ENCODE measurements at places on chromosomes 11 and 22.

GRCh38 chr22:49961005-49961600 lies 531 bp downstream of the PIM3 start:
- DNase-seq, result peak; percentile 34

GRCh38 chr11:27406498-27407354 lies 43.7 kb upstream of the CCDC34 start:
- no peak for DNase-seq

DNA sequence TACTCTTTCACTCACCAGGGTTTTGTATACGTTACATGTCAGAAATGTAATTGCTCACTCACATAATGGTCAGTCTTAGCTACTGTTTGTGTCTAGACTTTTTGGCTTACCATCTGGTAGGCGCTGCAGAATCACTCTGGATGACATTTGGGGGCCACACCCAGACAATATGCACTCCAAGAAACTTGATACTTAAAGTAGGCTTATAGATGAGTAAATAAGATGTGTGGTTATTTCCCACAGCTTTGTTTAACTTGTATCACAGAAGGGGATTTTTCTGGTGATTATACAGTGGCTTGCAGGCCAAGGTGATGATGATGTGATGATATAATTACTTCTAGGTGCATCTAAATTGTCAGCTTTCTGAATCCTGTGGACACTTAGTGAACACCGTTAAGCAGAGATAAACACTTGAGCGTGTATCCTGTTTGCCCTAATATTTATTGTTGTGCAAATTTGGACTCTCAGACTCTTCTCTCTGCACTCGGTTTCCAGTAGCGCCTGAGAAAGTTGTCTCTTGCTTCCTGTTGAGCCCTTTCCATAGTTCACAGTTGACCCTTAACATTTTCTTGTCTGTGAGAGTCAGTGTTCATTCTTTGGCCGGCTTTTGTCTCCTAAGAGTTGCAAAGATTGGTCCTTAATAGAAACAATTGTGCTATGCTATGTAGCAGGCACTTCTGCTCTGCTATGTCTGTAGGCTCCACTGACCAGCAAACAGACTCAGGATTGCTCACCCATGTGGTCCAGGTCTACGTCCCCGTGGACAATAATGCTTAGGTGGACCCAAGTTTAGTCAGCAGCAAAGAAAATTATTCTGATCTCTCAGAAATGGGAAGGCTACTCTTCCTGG lies 89.3 kb downstream of the PRR5L start:
- no peak for DNase-seq

GRCh38 chr11:87972133-87972532 lies 203.1 kb downstream of the RAB38 start:
- no peak for DNase-seq

GRCh38 chr11:128349650-128350299 lies 237.6 kb downstream of the ETS1 start:
- no peak for DNase-seq

- no peak for DNase-seq
Observed at GRCh38 chr22:30140414-30140813, 60.1 kb downstream of the HORMAD2 start.

GRCh38 chr11:71301858-71302533 lies 49.6 kb upstream of the SHANK2 start:
- DNase-seq, result no peak

- DNase-seq, result no peak
Observed at GRCh38 chr11:120137611-120138521, at the start of gene TRIM29. Gene TRIM29 (minus strand): TSS chr11:120138113. CDS start chr11:120138031, 82 bp downstream.

DNA sequence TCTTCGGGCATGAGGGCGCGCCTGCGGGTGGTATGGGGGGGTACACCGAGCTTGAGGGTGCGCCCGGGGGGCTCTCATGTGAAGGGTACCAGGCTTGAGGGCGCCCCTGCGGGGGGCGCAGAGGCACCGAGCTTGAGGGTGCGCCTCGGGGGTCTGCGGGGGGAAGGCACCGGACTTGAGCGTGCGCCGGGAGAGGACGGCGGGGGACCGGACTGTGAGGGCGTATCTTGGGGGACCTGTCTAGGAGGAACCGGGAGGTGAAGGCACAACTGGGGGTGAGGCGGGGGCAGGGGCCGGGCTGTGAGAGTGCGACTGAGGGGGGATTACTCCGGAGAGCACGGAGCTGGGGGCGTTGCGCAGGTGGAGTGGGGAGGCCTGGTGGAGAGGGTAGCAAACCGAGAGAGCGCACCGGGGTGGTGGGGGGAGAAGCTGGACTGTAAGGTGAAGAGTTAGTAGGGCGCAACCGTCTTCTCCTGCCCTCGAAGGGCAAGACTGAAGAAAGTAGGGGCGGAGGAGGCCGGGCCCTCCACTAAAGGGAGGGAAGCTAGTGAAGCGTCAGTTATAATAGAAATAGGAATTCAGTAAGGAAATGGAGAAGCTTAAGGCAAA lies 1.1 kb upstream of the DDX6 start:
- peak; percentile 19 for DNase-seq

GRCh38 chr11:2306877-2307500 lies 5.2 kb downstream of the TSPAN32 start:
- DNase-seq, result no peak

DNA sequence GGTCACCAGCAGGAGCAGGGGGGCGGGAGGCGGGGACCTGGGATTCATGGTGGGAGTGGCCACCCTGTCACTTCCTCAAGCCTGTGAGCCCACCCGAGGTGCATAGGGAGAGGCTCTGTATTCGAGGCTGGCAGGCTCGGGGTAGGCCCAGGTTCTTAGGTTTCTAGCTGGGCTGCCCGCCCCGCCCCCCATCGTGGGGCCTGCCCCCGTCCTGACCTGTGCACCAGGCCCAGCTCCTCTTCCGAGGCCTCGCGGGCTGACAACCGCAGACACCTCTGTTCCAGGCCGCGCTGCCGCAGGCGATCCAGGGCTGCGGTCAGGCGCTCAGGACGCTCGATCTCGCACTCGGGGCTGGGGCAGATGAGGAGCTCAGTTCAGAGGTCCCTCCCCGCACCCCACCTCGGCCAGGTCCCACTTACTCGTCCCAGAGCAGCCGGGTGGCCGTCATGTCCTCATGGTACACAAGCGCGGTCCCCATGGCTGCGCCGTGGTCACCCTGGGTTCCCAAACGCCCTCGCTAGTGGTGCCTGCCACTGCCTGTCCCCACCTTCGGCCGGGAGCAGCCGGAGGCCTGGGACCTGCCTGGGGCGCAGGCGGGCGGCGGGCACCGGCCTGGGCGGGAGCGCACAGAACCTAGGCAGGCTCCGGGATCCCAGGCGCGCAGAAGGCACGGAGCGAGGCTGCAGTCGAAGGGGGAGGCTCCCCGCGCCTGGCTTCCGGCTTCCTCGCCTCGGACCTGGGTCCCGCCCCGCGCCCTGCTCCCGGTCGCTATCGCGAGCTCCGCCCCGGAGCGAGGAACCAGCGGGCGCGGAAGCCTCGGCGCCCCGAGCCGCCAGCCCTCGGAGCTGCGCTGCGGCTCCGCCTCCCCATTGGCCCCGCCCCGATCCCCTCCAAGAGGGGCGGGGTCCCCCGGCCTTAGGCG lies at the start of gene HDAC10:
Gene HDAC10 (minus strand): TSS at position 711 of the 922 bp plus-strand sequence. CDS start 233 bp downstream, at position 478.
- peak; percentile 54 for DNase-seq

DNA sequence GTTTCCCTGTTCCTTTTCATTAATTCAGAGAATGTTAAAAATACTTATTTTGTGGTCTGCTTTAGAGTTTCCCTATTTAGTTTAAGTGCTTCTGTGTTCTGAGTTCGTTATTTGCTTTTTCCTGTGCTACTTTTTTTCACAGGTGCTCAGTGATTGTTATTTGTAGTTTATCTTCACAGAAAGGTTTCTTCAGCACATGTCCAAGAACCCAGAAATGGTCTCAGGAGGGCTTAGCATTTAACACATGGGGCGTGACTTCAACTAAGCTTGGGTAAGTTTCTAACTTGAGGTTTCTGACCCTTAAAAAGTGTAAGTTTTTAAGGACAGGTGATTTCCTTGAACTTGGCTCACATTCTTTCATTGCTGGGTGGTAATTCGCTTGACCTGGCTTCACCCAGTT lies 157.3 kb downstream of the AASDHPPT start:
- DNase-seq, result no peak

DNA sequence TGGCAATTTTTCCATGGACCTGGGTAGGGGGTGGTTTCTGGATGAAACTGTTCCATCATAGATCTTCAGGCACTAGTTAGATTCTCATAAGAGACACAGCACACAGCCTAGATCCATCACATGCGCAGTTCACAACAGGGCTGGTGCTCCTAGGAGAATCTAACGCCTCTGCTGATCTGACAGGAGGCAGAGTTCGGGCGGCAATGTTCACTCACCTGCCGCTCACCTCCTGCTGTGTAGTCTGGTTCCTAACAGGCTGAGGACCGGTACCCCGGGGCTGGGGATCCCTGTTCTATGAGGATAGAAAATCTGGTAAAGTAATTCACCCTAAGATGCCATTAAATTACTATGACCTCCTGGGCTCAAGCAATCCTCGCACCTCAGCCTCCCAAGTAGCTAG lies 318.0 kb downstream of the KIRREL3 start:
- no peak for DNase-seq

GRCh38 chr11:131025421-131026125 lies 109.3 kb upstream of the SNX19 start:
- no peak for DNase-seq

DNA sequence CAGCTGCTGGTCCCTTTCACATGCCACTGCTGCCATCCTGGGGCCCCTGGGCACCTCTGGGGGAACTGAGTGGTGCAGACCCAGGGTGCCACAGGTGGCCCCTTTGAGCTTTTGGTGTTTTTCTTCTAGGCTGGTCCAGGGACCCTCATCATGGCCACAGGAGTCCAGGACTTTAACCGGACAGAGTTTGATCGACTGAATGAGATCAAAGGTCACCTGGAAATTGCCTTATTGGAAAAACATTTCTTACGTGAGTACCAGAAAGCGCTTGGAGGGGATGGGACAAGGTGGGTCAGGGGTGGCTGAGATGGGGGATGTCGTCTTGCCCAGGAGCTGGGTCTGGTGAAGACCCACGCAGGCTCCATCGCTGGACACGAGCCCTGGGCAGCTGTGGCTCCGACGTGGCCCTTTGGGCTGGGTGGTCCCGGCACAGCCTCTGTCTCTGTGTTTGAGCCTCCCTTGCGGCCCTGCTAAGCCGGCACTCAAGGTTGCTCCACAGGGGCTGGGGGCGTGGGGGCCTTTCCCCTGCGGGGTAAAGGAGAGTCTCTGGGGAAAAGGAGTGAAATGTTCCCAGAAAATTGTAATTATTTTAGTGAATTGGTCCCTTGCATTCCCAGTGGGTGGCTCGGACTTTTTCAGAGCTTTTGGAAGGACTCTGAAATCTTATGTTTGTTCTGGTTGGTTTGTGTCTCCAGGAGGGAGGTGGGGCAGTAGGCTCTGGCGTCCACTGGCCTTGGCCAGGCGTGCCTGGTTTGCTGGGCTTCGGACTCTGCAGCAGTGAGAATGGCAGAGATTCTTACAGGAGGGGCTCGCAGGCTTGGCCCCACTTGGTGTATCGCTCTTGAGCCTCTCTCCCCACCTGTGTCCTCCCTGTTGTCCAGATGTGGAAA lies 17.8 kb downstream of the GRAMD4 start:
- no peak for DNase-seq

- no peak for DNase-seq
Observed at GRCh38 chr22:11307998-11308397, 4220.0 kb upstream of the OR11H1 start.

GRCh38 chr11:36388071-36388470 lies 92.0 kb downstream of the PRR5L start:
- DNase-seq, result no peak

DNA sequence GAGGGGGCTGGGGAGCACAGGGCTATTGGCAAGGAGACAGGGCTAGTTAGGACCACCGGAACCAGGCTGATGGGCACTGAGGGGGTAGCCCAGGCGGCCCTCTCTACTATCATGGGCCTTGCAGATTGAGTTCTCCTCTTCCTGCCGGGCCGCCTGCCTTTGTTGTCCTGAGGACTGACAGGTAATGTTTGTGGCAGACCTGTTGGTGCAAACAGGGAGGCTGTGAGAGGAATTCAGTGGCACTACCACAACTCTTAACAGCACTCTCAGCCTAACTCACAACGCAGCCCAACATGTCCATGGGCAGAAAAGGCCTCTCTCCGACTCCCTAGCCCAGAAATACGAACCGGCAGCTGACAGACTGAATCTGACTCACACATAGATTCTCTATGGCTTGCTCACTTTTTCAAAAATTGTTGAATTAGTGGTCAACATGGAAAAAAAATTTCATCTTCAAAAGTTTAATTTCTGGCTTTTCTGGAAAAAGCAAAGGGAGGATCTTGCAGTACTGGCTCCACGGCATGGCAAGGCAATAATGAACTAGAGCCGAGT lies 11.4 kb downstream of the KCNJ5 start:
- DNase-seq, result no peak

DNA sequence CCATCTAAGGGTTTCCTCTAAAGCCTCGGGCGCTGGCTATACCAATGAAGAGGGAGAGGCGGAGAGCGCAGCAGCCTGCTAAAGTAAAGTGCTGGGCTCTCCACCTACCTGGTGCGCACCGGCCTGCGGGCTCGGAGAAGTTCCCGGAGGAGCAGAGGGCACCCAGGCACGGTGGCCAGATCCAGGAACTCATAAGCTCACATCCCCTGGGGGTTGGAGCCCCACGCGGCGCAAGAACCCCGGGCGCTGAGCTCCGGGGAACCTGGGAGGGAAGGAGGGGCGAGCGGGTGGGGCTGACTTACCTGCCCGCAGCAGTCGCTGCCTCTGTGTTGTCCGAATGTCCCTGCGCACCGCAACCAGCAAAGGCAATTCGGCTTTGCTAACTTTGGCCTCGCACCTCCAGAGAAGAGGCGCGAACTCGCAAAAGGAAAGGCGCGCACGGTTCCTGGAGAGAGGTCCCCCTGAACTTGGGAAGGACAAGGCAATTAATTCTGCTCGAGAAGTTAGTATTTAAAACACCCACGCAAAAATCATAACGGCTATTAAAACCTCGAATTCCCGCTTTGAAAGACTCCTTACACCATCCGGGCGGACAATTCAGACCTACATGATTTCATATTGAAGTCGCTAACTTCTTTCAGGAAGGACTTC lies 127.6 kb upstream of the C11orf58 start:
- DNase-seq, result no peak

- no peak for DNase-seq
Observed at GRCh38 chr22:43515902-43516301, 104.1 kb downstream of the MPPED1 start.

GRCh38 chr11:76048763-76049162 lies 157.5 kb downstream of the WNT11 start:
- no peak for DNase-seq

- DNase-seq, result no peak
Observed at GRCh38 chr11:29310725-29311342, 706.0 kb downstream of the KCNA4 start.

DNA sequence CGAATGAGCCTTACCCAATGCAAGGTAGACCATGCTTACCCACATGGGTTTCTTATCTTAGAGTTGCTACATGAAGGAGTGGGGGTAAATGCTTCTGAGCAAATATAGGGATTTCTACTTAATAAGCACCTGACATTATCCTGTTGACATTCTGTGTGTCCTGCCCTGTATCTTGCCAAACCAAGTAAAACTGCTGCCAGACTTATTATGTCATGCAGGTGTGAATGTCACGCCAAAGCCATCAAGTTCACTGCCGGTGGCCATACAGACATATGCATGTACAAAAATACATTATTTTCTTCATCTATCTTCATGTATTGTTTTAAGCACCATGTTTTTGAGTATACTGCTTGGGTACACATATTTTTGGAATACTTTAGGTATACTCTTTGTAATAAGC lies 70.2 kb downstream of the NOX4 start:
- no peak for DNase-seq

Data from stimulated activated CD4-positive, alpha-beta T cell treated with anti-CD3 and anti-CD28 coated beads, TNF-alpha, amount 100 ng/mL, for 4 hours (primary cell).